GM12878 (cell line): ENCODE measurements at places on chromosomes 1 and 21. TPM values are rescaled to one million over a fixed set of nuclear protein-coding genes. Genes with fewer than 3 reads are reported as not detected.

- peaks cover under 1% of the 10 kb centered on the region; the same call in 1 of the 2 replicates for H3K4me1 ChIP-seq
- no peaks in the 10 kb centered on the region for H3K27me3 ChIP-seq
- no peak for DNase-seq
- no peak overlapping the region for H3K27ac ChIP-seq
Observed at GRCh38 chr1:243503155-243503554, 247.3 kb downstream of the SDCCAG8 start.

The INAVA gene
- total RNA-seq: 14.0 and 14.8 TPM in 2 replicates

The GJA9 gene
- total RNA-seq: not detected in 2 replicates

The IRF6 gene
- total RNA-seq: 0.10 and 0.21 TPM in 2 replicates

- H3K4me1 ChIP-seq: no peaks in the 10 kb centered on the region
- H3K27ac ChIP-seq: no peak overlapping the region
- H3K36me3 ChIP-seq: no peaks in the 10 kb centered on the region
- no peaks in the 10 kb centered on the region for H3K27me3 ChIP-seq
- DNase-seq: no peak
Observed at GRCh38 chr1:68173283-68173935, 58.9 kb downstream of the WLS start.

DNA sequence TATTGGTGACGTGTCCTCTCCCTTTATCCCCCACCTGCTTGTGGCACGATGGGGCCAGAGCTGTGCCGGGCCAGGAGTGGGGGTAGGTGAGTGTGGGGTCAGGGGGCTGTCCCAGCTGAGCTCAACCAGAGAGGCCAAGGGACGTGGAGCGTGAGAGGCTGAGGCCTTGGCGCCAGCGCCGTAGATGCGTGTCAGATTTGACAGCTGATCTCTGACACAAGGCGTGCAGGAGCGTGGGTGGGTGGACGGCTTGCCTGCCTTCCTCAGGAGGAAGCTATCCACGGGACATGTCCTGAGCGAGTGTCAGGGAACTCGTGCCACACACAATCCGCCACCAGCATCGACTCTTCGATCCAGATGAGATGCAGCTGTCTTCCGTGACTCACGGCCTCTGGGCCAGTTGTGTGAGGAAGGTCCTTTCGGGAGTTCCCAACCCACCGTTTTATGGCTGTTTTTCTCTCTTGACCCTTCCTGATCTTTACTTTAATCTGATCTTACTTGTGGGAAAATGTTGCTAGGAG, 56.7 kb downstream of the SPSB1 start:
- H3K4me1 ChIP-seq: no peaks in the 10 kb centered on the region
- no peak for DNase-seq
- H3K36me3 ChIP-seq: no peaks in the 10 kb centered on the region
- H3K27ac ChIP-seq: no peak overlapping the region
- no peaks in the 10 kb centered on the region for H3K27me3 ChIP-seq
- H3K4me3 ChIP-seq: no peak overlapping the region

GRCh38 chr1:42657201-42657600, 1.0 kb upstream of the PPIH start:
- H3K36me3 ChIP-seq: no peaks in the 10 kb centered on the region
- H3K4me3 ChIP-seq: no peak overlapping the region; the same call in 1 of the 2 replicates
- 0 out of 2 replicates have a peak, but pooled peaks cover 2% of the 10 kb centered on the region for H3K4me1 ChIP-seq
- DNase-seq: no peak

GRCh38 chr1:93692983-93693591, 11.4 kb upstream of the BCAR3 start:
- peaks cover 44% of the 10 kb centered on the region for H3K4me1 ChIP-seq
- H3K27ac ChIP-seq: peak overlapping the region; percentile 30
- no peaks in the 10 kb centered on the region for H3K27me3 ChIP-seq

GRCh38 chr1:8061673-8062386, 35.7 kb upstream of the ERRFI1 start:
- no peak for DNase-seq
- H3K36me3 ChIP-seq: no peaks in the 10 kb centered on the region
- no peak overlapping the region for H3K27ac ChIP-seq

The KLF17 gene
- total RNA-seq: not detected in 2 replicates

- no peak overlapping the region for H3K27ac ChIP-seq
- H3K36me3 ChIP-seq: no peaks in the 10 kb centered on the region
- H3K4me3 ChIP-seq: no peak overlapping the region
- no peak for DNase-seq
- H3K4me1 ChIP-seq: no peaks in the 10 kb centered on the region
Observed at GRCh38 chr1:111903148-111903870, 86.2 kb downstream of the KCND3 start.

The MCOLN2 gene
- 103 and 110 TPM in 2 replicates for total RNA-seq

DNA sequence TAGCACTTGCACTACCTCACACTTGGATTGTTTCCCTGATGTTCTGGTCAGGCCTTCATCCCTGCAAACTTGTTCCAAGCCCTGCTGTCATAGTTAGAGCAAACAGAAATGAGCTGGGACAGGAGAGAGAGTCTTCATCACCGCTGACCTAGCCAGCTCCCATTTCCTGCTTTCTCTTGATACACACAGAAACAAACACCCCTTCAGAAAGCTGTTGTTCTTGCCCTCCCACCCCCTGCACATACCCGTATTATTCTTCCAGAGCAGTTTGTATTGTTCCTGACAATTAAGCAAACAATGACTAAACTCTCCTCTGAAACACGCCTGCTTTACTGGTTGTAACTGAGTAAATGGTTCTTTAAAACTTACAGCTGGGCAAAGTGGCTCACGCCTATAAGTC, 2.9 kb upstream of the SYT2 start:
- H3K36me3 ChIP-seq: no peaks in the 10 kb centered on the region
- H3K27ac ChIP-seq: no peak overlapping the region
- no peak overlapping the region for H3K4me3 ChIP-seq
- no peaks in the 10 kb centered on the region for H3K4me1 ChIP-seq
- H3K27me3 ChIP-seq: peaks cover 7% of the 10 kb centered on the region

GRCh38 chr1:206734499-206735142, 36.0 kb upstream of the IL19 start:
- no peak overlapping the region; the same call in 1 of the 2 replicates for H3K27ac ChIP-seq
- no peaks in the 10 kb centered on the region for H3K27me3 ChIP-seq
- H3K4me3 ChIP-seq: no peak overlapping the region
- no peak for DNase-seq
- H3K4me1 ChIP-seq: peaks cover 28% of the 10 kb centered on the region
- H3K36me3 ChIP-seq: peaks cover 44% of the 10 kb centered on the region

GRCh38 chr1:40955266-40955665, 24.2 kb upstream of the CTPS1 start:
- H3K4me1 ChIP-seq: no peaks in the 10 kb centered on the region
- no peak overlapping the region for H3K27ac ChIP-seq
- no peaks in the 10 kb centered on the region; the same call in 1 of the 2 replicates for H3K27me3 ChIP-seq
- no peaks in the 10 kb centered on the region for H3K36me3 ChIP-seq
- no peak for DNase-seq

The OR14K1 gene
- total RNA-seq: not detected in 2 replicates
